ENCODE measurements at places on chromosomes 13 and 19. TPM values are rescaled to one million over a fixed set of nuclear protein-coding genes. Genes with fewer than 3 reads are reported as not detected.
A peak's percentile ranks its signal among the peaks of the same experiment; 100 is the strongest.

DNA sequence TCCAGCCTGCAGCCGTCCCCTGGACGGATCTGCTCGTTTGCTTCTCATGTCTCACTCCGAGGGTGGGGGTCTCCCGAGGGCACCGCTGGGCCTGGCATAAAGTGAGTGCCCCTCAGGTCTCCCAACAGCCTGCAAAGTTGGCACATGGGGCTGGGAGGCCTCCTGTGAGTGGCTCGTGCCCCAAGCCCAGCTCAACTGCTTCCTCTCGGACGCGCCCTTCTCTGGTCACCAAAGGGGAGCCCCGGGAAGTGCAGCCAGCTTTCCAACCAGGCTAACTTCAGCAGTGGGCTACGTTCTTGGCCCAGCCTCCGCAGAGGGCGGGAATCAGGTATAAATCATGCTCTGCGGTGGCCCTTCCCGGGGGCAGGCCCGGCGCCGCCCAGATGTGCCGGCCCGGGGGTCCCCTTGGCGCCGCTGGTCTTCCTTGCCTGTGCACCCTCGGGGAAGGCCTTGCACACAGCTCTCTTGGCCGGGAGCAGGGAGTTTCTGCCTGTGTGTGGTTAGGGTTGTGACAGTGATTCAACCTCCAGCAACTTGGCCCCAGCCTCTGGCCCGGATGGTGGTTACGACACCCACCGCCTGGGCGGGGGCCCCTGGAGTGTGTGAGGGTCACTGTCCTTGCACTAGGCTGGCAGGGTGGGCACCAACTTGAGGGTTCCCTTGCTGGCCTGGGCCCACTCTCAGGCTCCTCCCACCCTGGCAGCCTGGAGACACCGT, 20.7 kb downstream of the CEBPG start:
- no peak for DNase-seq
- no peak overlapping the region for H3K4me3 ChIP-seq
- peaks cover 4% of the 10 kb centered on the region for H3K4me1 ChIP-seq
- H3K36me3 ChIP-seq, result no peaks in the 10 kb centered on the region
- H3K27ac ChIP-seq, result no peak overlapping the region
- H3K27me3 ChIP-seq, result no peaks in the 10 kb centered on the region

DNA sequence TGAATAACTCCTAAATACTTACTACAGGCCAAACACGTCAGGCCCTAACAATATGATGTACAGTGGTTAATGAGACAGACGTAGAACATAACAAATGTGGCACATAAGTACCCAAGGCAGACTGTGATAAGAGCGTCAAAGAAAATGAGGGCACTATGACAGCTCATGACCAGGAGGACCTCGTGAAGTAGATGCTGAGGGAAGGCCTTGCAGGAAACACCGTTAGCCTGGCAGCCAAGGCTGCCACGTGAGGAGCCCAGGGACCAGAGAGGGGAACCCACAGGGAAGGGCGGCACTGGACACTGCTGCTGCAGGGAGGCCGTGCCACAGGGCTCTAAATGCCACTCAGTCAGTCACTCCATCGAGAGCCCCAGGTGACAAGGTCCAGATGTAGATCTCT, 5.7 kb downstream of the TUBGCP3 start:
- no peak for DNase-seq
- no peak overlapping the region for H3K4me3 ChIP-seq
- no peaks in the 10 kb centered on the region for H3K27me3 ChIP-seq
- H3K27ac ChIP-seq, result no peak overlapping the region
- H3K4me1 ChIP-seq, result peaks cover 20% of the 10 kb centered on the region

DNA sequence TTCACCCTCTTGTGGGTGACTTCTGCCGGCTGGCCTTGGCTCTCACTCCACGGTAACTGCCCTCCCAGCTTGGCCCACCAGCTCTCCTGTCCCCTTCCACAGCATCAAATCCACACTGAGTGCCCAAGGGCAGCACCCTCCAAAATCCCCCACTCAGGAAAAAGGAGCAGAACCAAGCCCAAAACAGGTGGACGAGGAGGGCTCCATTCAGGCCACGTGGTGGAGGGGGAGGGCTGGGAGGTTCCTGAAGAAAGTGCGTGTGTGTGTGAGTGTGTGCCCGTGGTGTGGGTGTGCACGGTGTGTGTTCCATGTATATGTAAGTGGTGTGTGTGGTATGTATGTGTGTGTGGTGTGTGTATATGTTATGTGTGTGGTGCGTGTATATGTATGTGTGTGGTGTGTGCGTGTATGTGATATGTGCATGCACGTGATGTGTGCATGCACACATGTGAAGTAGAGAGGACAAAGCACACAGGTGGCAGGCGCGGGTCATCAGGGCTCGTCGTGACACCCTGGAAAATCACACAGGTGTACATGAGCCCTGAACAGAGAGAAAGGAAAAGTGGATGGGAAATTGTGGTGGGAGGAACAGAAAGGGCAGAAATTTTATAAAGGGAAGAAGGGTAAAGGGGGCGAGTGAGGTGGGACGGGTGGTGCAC, 76.9 kb downstream of the COL4A1 start:
- no peak overlapping the region for H3K27ac ChIP-seq
- no peak for DNase-seq
- H3K27me3 ChIP-seq, result no peaks in the 10 kb centered on the region
- no peaks in the 10 kb centered on the region for H3K36me3 ChIP-seq

DNA sequence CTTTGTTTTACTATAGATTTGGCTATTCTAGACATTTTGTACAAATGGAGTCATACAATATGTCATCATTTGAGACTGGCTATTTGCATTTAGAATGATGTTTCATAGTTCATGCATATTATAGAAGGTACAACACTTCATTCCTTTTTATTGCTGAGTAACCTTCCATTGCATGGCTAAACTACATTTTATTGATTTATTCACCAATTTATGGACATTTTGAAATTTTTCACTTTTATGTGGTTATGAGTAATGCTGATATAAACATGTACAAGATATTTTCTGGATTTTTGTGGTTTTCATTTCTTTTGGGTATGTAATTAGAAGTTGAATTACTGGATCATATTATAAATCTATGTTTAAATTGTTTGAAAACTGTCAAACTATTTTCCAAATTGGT, 710.3 kb upstream of the SLITRK5 start:
- no peak overlapping the region for H3K4me3 ChIP-seq
- peaks cover 3% of the 10 kb centered on the region for H3K36me3 ChIP-seq
- H3K4me1 ChIP-seq, result no peaks in the 10 kb centered on the region
- H3K27me3 ChIP-seq, result no peaks in the 10 kb centered on the region
- DNase-seq, result no peak

GRCh38 chr19:49362048-49362928, at the start of gene TEAD2:
Gene TEAD2 (minus strand): TSS chr19:49362416. CDS start chr19:49360075, 2,341 bp downstream.
- H3K27ac ChIP-seq, result no peak within 1 kb of the TSS
- H3K4me3 ChIP-seq, result no peak within 1 kb of the TSS
- H3K27me3 ChIP-seq, result peaks cover 5% of the 10 kb centered on the region
- H3K36me3 ChIP-seq, result peaks cover 8% of the 10 kb centered on the region

- DNase-seq, result no peak
- H3K27me3 ChIP-seq, result no peaks in the 10 kb centered on the region
- H3K27ac ChIP-seq, result no peak overlapping the region
- H3K36me3 ChIP-seq, result no peaks in the 10 kb centered on the region
- H3K4me3 ChIP-seq, result no peak overlapping the region
- peaks cover 4% of the 10 kb centered on the region for H3K4me1 ChIP-seq
Observed at GRCh38 chr13:62038214-62038613, 622.6 kb upstream of the PCDH20 start.

DNA sequence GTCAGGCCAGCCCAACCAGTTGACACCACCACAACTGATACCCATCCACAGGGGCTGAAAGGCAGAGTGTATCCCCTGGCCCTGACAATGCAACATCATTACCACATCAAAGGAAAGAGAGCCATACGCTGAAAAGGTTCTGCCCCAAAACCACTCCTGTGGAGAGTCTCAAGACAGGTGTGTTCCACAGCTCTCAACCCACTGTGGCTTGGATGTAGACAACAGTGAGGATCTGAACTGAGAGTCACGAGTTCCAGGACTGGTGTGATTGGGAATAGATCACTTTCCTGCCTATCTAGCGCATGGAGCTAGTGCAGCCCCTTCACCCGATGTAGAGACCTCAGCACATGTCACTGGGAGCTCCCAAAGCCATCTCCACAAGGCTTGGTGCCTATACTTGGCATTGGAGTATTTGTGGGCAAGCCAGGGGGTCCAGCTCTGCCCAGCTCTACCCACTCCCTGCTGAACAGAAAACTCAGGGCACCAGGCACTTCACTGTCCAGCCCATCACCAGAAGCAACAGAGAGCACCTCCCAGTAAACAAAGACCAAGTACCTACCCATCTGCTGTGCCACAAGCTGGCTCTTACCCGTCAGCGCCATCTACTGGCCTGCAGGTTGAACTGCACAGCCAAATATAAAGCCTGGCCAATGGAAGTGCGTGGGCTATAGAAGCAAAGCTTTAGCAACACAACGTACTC, 579.5 kb downstream of the UQCRFS1 start:
- H3K4me3 ChIP-seq, result no peak overlapping the region
- peak; percentile 63 for DNase-seq
- H3K27me3 ChIP-seq, result peaks cover 2% of the 10 kb centered on the region
- H3K27ac ChIP-seq, result no peak overlapping the region
- H3K36me3 ChIP-seq, result no peaks in the 10 kb centered on the region

DNA sequence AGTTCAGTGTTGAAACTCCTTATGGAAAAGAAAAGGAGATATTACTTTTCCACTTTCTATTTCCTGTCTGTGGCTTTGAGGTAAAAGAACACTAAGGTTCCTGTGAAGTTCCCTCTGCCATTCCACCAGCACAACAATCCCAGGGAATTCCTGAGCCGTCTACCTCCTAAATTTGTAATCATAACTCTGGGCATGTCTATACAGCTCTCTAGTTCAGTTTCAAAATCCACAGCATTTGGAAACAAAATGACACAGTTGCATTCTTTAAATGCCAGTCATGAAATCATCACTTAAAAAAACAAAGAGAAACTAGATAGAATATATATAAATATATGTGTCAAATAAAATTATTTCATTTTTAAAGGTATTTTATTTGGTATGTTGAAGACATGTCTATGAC, 9.0 kb upstream of the THSD1 start:
- no peak for DNase-seq
- H3K27me3 ChIP-seq, result no peaks in the 10 kb centered on the region
- H3K4me1 ChIP-seq, result no peaks in the 10 kb centered on the region
- H3K36me3 ChIP-seq, result peaks cover 18% of the 10 kb centered on the region
- H3K27ac ChIP-seq, result no peak overlapping the region

DNA sequence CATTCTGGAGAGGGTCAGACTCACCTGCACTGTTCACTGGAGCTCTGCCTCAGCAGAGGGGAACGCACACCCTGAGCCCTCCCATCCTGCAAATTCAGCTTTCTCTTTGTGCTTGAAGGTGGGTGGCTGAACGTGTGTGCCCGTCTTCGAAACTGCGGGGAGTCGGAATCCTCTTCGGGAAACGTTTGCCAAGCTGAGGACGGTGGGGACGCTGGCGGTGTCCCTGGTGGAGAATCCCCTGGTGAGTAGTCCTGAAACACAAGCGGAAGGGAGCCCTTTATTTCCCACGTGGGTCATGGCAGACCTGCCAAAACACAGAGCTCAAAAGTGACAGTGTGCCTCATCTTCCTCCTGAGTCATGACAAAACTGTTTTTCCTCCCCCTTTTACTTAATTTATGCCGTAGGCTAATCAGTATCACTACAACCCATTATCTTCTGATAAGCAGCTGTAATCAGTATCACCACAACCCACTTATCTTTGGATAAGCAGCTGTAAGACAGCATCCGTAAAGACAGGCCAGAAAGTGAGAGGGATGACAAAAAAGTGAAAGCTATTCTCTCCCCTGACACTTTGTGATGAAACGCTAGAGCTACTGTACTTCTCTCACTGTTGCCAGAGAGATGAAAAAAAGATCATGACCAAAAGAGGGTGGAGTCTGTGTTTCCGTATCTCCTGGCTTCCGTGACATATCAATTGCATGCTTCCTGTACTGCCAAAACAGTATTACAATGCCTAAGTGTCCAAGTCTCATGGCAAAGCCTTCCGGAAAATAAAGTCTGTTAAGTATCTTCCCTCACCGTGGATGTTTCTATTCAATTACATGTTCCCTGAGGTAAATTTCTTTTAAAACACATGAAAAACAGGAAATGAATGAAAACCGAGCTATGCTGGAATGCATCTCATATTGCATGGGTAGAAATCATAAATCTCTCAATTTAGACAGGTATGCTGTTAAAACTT, 155.5 kb downstream of the TBC1D4 start:
- H3K27ac ChIP-seq, result no peak overlapping the region
- no peak for DNase-seq
- no peaks in the 10 kb centered on the region for H3K27me3 ChIP-seq
- H3K4me1 ChIP-seq, result peaks cover 11% of the 10 kb centered on the region
- no peaks in the 10 kb centered on the region for H3K36me3 ChIP-seq
- H3K4me3 ChIP-seq, result no peak overlapping the region

Gene GDF15
- 1.2 TPM for total RNA-seq

Gene IL17D
- 7.9 TPM for total RNA-seq

Gene HPN
- 0.27 TPM for total RNA-seq

DNA sequence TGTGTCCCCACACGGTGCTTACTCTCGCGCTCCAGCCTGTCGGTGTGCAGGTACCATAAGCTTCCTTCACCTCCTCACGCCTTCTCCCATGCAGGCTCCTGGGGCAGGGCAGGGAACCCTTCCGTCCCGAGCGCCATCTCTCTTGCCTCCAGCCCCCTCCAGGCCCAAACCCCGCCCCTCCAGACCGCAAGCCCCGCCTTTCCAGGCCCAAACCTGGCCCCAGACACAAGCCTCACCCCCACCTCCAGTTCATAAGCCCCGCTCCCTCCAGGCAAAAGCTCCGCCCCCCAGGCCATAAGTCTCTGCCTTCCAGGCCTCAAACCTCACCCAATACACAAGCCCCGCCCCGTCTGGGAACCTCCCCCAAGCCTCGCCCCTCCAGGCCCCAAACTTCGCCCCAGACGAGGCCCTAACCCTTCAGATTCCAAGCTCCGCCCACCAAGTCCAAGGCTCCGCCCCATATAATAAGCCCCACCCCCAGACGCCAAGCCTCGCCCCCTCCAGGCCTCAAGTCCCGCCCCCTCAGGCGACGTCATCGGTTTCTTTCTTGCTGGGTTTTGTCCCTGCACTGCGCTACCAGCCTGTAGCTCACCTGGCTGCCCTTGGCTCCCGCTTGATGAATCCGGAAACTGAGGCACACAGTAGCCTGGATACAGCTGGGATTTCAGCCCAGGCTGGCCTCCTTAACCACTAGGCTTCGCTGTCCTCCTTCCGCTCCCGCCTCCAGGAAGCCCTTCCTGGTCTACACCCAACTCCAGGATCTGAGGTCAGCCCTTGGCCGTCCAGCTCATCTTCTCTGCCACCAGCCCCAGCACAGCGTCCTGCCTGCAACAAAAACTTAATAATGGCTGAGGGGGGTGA, 16.1 kb downstream of the MKNK2 start:
- H3K4me3 ChIP-seq, result no peak overlapping the region
- H3K27ac ChIP-seq, result no peak overlapping the region
- DNase-seq, result peak; percentile 41
- H3K27me3 ChIP-seq, result no peaks in the 10 kb centered on the region
- peaks cover 4% of the 10 kb centered on the region for H3K4me1 ChIP-seq

DNA sequence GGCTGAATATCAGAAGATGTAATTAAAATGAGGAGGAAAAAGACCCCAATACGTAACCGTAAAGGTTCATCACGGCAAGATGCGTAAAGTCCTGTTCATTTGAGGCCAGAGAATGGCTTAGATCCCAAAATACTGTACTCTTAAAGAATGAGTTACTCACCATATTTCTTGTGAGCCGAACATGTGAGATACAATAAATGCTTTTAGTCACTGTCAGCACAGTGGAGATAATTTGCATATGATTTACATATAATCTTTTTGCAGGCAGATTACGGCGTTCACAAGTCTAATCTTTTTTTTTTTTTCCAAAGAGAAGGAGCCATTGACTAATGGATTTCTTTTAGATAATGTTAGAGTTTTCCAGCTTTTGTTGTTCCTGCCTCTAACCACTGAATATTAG, 28.4 kb downstream of the AMER2 start:
- H3K36me3 ChIP-seq, result peaks cover 4% of the 10 kb centered on the region
- H3K27me3 ChIP-seq, result peaks cover 2% of the 10 kb centered on the region
- H3K4me3 ChIP-seq, result no peak overlapping the region
- no peaks in the 10 kb centered on the region for H3K4me1 ChIP-seq

Gene FUT3
- total RNA-seq, result not detected

Data from neural crest cell (in vitro differentiated cells).